H54 (cell line): ENCODE measurements at places on chromosomes 2 and 18.

GRCh38 chr2:109392816-109393661 lies 220.7 kb downstream of the SEPTIN10 start:
- DNase-seq, result no peak

DNA sequence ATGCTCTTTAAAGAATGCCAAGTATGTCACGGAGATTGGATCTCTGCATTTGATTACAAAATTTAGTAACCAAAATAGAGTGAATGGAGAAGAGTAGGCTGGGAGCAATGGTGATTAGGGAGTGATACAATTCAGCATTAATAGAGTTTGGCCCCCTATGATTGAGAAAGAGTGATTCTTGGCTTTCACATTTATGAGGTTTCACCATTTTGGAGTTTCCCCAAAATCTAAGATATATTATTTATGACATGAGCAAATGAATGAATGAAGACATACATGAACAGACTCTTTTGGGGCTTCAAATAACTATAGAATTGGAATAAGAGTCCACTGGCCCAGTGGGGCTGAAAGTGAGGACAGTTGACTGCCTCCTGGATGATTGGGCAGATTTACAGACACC lies 255.2 kb downstream of the LPIN1 start:
- no peak for DNase-seq

GRCh38 chr18:3604498-3605408 lies 154.8 kb downstream of the TGIF1 start:
- no peak for DNase-seq

- no peak for DNase-seq
Measured at GRCh38 chr2:189681903-189682302, 7.4 kb downstream of the ANKAR start.

DNA sequence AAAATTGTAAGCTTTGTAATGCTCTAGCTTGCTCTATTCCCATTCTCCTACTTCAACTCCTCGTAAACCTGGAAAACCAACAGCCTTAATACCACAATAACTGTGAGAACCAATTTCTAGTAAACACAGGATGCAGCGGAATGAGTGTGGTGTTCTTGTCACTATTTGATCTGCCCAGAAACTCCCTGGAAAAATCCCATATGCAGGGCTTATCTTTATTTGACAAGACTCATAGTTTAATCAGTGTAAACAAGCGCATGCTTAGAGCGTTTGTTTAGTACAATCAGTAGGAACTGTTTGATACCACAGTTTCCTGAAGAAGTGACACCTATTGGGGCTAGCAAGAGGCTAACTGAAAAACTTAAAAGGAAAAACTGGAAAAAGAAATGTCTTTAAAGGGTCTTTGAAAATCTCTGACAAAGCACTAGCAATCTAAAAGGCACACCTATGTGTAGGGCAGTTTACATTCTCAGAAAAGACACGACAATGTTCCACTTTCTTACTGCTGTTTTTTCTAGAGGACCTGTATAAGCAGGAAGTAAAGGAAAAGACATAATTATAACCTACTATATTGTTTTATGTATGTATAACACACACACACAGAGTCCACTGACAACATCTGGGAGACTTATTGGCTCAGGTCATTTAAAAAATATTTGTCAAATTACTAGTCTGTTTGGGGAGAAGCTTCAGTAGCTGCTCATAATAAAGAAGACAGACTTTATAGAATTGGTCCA lies 241.4 kb upstream of the KLHL14 start:
- DNase-seq, result no peak

DNA sequence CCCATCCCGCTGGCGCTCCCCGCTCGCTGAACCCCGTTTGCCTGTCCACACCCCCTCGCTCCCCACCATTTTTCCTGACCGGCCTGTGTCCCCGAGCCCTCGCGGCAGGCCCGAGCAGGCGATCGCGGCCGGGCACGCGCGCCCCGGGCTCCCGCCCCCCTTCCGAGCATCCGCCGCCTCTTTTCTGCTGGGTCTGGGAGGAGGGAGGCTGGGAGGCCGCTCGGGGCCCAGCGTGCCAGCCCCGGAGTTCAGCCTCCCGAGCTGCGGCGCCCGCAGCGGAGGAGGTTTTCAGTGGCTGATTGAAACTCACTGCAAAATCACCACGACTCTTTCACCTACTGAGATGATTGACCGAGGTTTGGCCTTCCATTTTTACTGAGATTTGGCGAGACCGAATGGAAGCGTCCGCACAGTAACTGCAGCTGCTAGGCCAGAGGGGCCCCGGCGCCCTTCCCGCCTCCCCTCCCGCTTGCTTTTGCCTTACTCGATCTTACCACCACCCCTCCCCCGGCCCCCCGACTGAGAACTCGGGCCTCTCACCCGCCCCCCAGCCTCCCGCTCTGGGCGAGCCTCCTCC lies 4.8 kb downstream of the SOX11 start:
- DNase-seq, result no peak

GRCh38 chr18:68316636-68317035 lies 398.3 kb downstream of the TMX3 start:
- no peak for DNase-seq

DNA sequence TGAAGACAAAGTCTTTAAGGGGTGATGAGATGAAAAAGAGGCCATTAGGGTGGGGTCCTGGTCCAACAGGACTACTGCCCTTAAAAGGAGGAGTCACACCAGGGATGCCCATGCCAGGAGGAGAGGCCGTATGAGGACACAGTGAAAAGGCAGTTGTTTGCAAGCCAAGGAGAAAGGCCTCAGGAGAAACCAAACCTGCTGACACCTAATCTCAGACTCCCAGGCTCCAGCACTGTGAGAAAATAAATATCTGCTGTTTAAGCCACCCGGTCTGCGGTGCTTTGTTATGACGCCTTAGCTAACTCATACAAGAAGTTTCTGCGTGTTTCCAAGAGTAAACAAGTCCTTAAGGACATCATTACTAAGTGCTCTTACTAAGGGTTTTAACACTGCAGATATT lies 93.6 kb downstream of the DNER start:
- no peak for DNase-seq

GRCh38 chr2:180599804-180600203 lies 380.6 kb upstream of the UBE2E3 start:
- no peak for DNase-seq

DNA sequence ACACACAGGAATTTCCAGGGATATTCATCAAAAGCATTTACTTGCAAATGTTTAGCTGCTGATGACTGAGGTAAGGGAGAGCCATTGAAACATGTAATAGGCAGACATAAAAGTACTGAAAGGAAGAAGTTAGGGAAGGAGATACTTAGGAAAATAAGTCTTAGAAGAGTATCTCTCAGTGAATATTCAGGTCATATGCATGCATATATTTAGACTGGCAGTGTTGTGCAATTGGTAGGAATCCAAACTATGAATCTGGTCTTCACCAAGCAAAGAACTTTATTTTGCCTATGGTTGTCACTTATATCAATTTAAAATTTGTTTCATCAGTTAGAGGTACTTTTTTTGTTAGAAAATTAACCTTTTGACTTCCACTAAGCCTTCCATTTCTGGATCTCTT lies 1490.7 kb downstream of the SUCLG1 start:
- no peak for DNase-seq

GRCh38 chr2:136131484-136131960 lies 13.6 kb upstream of the CXCR4 start:
- no peak for DNase-seq

- DNase-seq, result no peak
Measured at GRCh38 chr2:171318463-171318934, 115.3 kb downstream of the METTL8 start.

- DNase-seq, result peak; percentile 77
Measured at GRCh38 chr2:17643031-17643615, 102.6 kb downstream of the VSNL1 start.

- DNase-seq, result no peak
Measured at GRCh38 chr18:13380691-13381070, 162.1 kb downstream of the LDLRAD4 start.

- DNase-seq, result no peak
Measured at GRCh38 chr18:23209031-23209430, 73.7 kb downstream of the CABLES1 start.

GRCh38 chr2:9543557-9543956 lies 12.1 kb downstream of the ADAM17 start:
- no peak for DNase-seq

DNA sequence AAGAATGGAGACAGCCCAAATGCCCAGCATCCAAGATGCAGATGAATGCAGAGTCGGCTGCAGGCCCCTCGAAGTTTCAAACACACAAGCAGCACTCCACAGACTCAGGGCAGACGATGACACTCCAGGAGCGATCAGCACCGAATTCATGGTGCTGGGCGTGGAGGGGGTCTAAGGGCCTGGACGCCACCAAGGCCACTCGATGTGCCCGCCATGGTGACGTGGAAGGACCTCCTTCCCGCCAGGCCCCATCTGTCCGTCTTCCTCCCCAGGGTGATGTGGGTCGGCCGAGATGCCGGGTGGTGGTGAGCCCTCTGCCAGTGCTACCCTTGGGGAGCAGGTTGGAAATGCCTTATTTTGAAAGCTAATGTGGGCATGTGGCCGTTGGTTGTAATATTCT lies 9.4 kb downstream of the KIF1A start:
- DNase-seq, result no peak

GRCh38 chr18:59035591-59035990 lies 104.1 kb upstream of the SEC11C start:
- no peak for DNase-seq

GRCh38 chr18:48997681-48997984 lies 46.9 kb upstream of the SMAD7 start:
- no peak for DNase-seq

DNA sequence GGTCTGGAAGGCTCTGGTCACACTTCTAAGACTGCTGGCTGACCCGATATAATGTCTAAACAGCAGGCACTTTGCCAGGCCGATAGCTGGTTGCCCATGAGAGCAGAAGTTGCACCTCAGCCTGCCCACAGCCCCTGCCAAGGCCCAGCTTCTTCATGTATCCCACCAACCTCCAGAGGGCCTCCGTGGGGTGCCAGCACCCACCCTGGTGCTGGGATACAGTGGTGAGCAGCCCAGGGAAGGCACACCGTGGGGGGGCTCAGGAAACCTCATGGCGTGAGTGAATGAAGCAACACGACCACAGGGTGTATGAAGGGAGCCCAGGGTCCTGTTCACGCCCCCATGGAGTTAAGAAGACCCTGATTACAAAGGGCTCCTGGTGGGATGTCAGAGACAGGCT lies 16.2 kb upstream of the GLI2 start:
- no peak for DNase-seq

GRCh38 chr2:232338759-232339106 lies 39.8 kb upstream of the ALPP start:
- no peak for DNase-seq

GRCh38 chr2:183339311-183339710 lies 215.1 kb downstream of the NUP35 start:
- no peak for DNase-seq

DNA sequence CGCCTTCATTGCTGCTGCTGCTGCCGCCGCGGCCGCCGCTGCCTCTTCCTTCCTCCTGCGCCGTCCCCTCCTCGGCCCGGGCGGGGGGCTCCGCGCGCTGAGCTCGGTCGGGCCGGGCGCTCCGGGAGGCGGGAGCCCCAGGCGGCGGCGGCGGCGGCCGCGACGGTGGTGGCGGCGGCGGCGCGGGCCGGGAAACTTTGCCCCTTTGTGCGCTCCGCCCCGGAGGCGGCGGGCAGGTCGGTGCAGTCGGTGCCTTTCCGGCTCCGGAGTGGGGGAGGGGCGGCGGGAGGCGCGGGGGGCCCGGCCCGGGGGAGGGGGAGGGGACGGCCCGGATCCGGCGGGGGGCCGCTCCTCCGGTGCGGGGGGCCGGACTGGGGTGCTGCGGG lies 205 bp downstream of the TET3 start:
- no peak for DNase-seq
